Dermis microvascular lymphatic vessel endothelial cell (primary cell): ENCODE measurements at places on chromosomes 5 and 9.

DNA sequence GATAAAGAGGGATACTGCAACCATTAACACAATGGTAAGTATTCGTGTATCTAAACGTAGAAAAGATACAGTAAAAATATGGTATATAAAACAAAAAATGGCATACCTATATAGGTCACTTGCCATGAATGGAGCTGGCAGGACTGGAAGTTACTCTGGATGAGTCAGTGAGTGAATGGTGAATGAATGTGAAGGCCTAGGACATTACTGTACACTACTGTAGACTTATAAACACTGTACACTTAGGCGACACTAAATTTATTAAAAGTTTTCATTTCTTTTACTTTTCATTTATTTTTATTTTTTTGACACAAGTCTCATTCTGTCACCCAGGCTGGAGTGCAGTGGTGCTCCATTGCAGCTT is 14.1 kb downstream of the TDRD7 start:
- no peak for DNase-seq

GRCh38 chr9:96052686-96053085 is 177.2 kb downstream of the ERCC6L2 start:
- no peak for DNase-seq

DNA sequence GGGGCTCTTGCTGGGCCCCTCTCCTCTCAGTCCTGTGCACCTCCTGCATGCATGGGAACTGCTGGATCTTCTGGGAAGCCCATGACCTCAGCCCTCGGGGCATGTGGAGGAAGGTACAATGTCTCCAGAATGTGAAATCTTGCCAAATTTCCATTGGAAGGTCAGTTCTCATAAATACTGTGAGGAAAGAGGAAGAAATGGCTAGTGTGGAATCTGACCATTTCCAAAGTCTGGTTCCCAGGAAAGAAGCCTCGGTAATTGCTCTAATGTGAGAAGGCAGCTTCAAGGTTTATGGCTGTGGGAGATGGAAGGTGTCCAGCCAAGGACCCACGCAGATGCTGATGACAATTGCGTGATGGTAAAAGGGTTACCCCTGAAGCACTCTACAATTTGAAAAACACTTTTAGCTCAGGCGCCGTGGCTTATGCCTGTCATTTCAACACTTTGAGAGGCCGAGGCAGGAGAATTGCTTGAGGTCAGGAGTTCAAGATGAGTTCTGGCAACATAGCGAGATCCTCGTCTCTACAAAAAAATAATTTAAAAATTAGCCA is 8.1 kb upstream of the IL17B start:
- DNase-seq: no peak

DNA sequence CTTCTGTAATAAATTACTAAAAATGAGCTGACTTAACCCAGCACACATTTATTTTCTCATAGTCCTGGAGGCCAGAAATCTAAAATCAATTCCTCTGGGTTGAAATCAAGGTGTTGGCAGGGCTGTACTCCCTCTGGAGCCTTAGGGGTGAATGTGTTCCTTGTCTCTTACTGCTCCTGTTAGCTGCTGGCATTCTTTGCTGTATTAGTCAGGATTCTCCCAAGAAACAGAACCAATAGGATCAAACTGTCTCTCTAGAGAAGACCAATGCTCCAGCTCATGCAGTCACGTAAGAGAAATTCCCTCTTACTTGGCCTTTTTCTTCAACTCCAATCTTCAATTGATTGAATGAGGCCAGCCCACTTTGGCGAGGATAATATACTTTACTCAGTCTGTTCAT is 15.3 kb upstream of the CD180 start:
- DNase-seq: no peak

GRCh38 chr5:168798065-168799023 is 219.2 kb upstream of the PANK3 start:
- no peak for DNase-seq

DNA sequence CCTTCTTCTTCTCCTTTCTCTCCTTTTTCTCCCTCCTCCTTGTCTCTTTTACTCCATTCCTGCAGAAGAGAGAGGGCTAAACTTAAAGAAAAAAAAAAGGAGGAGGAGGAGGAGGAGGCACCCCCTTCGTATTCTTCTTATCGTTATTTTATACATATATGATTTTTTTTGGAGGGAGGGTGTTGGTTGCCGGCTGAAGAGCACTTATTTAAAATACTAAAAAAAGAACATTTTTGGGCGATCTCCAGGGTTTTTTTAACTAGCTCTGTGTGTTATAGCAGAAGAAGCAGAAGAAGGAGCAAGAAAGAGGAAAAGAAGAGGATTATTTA is 381 bp downstream of the NR2F1 start:
- no peak for DNase-seq

GRCh38 chr5:135482381-135482933 is 30.3 kb upstream of the TIFAB start:
- no peak for DNase-seq

DNA sequence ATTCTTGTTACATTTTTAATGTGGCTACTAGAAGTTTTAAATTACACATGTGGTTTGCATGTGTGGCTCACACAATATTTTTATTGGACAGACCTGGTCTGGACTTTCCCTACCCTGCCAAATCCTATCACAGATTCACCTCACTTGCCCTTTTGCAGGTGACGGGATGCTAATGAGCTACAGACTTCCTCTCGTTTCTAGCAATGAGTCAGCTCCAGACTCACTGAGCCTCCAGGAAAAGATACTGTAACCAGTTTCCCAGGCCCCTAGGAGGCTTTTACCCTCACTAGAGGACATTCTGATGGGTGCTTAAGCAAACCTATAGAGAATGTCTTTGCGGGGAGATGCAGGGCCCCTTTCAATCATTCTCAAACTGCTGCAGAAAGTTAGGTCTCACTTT is 135.4 kb downstream of the WDR41 start:
- DNase-seq: peak; percentile 11

- DNase-seq: no peak
Observed at GRCh38 chr5:123671711-123672456, 159.9 kb downstream of the CSNK1G3 start.

DNA sequence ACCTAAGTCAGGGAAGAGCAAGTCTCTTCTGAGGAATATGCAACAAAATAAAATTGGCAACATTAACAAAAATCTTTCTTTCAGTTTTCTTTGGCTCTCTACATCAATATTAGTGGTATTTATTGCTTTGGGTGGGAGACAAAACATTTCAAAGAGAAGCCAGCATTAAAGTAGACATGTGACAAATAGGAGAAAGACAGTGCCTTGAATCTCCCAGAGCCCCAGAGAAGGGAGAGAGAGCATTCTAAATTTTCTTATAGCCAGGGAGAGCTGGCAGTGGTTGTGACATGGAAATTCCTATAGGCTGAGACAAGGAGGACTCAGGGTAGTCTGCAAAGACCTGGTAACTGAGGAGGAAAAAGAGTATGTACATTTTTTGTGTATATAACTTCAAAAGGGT is 79.4 kb upstream of the NREP start:
- DNase-seq: no peak

- DNase-seq: no peak
Observed at GRCh38 chr9:81787747-81788632, 98.6 kb upstream of the TLE1 start.

- DNase-seq: peak; percentile 71
Observed at GRCh38 chr5:39080597-39081204, 6.5 kb upstream of the RICTOR start.

DNA sequence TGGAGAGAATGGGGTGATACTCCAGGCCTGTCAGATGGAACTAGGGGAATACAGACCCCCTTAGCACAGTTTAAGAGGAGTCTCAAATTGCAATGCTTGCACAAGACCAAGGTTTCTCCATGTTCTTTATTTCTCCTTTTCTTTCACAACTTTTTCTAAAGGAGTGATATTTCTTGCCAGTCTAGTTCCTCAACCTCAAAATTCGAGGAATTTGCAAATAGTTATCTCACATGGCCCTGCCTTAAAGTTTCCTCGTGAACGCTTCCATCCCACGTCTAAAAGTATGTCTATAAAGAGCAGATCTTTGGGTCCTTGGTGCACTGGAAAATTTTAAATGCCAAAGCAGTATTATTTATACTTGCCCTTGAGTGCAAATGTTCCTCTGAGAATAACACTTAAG is 373.8 kb upstream of the KLF4 start:
- no peak for DNase-seq

DNA sequence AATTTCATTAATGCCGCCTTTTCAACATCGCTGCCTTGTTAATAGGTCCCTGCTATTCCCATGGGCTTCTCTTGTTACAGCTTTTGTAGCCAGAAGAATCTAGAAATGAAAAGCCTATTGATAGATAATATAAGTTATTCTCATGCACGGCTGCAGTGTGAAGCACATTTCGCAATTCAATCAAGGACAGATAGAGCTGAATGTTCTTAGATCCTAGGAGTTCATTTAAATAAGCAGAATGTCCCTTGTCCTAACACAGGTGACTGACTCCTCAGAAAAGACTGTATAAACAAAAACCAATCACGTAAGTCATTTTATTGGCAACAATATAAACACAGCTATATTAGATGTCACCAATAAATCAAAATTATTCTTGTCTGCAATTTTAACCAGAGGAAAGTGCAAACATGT is 9.4 kb downstream of the GLIS3 start:
- no peak for DNase-seq

- DNase-seq: no peak
Observed at GRCh38 chr5:98781964-98782363, 8.5 kb downstream of the RGMB start.

GRCh38 chr5:173691931-173692330 is 75.5 kb upstream of the BOD1 start:
- no peak for DNase-seq

DNA sequence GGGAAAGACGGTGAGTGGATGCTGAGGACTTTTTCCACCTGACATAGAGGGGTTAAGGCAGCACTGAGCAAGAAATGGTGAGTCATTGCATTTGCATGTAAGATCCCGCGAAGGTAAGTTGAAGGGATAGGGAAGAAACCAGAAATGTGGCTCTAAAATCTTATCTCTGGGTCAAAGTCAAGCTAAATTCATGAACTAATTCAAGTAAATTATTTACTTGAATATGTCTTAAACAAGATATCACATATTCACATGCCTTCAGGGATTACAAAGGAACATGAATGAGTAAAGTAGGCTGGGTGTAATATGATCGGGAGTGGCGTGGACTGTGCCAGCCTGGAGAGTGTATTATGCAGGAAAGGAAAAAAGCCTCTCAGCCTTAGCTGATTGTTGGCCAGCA is 74.4 kb upstream of the EQTN start:
- DNase-seq: no peak

GRCh38 chr5:61496860-61497259 is 164.8 kb downstream of the ZSWIM6 start:
- no peak for DNase-seq

DNA sequence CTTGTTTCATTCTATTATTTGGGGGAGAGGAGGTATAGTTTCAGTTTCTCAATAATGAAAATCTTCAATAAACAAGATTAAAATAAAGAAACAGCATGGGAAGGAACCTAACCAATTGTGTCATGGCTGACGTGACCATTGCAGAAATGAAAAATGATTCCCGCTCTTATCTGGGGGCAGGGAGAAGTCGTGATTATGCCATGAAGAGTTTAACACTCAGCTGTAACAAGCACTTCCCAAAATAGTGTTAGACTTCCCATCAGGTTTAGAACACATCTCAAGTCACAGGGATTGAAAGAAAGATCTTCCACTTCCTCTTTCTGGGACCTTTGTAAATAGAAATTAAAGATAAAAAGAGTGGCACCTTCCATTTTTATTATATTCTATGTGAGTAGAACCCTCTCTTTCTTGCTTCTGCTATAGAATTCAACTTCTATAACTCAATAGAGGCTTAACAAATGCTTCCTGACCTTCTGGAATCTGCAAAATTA is 122.2 kb downstream of the TRPM6 start:
- DNase-seq: no peak

DNA sequence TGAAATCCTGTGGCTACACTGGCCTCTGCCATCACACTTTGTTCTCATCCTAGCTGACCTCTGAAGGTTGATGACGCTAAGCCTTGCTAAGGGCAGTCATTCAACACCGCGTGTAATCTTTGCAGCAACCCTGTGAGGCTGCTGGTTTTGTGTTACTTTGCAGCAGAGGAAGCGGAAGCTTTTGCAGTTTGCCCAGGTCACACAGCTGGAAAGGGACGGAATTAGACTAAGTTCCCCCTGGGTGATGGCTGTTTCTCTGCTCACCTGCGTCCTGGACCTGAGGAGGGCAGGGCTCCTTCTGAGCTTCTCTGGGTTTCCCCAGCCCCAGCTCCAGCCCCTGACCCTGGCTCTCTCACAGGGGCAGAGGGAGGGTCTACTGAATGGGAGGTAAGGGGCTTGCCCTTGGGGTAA is 7.3 kb upstream of the SLC25A51 start:
- DNase-seq: no peak

DNA sequence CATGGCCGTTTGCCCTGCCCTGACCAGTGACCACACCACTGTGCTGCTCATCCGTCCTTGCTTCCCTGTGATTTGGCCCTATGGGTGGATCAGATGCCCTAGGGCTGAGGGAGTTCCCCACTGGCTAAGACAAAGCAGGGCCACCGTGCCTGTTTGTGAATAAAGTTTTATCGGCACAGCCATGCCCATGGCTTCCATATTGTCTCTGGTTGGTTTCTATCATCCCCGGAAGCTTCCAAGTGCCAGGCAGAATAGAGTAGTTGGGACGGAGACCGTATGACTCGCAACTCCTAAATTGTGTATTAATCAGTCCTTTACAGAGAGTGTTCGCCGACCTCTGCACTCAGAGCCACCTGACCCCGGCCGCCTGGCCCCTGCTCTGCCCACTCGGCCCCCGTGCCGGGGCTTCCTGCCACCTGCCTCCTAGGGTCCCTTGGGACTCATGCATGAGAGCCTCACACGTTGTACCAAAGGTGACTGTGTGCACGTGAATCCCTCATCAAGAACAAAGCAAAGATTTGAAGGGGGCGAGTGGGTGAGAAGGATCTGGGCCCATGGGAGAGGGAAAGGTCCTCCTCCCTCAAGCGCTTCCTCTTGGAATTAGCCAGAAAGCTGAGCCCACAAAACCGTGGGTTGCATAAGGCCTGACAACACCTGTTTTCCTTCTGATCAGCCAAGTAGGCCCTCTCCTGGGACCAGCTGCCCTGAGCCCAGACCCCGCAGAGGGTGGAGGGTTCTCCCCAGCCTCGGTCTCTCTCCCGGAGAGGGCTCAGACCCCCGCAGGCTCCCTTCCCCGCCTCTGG is 11.7 kb upstream of the FCN2 start:
- no peak for DNase-seq
